Activated CD4-positive, alpha-beta T cell treated with anti-CD3 and anti-CD28 coated beads for 36 hours (primary cell): ENCODE measurements at places on chromosomes 7 and 10. TPM values are rescaled to one million over a fixed set of nuclear protein-coding genes. Genes with fewer than 3 reads are reported as not detected.

- H3K4me3 ChIP-seq = no peak overlapping the region
- H3K27me3 ChIP-seq = no peaks in the 10 kb centered on the region
- no peaks in the 10 kb centered on the region for H3K4me1 ChIP-seq
- DNase-seq = no peak
- no peak overlapping the region for H3K27ac ChIP-seq
Measured at GRCh38 chr7:16350634-16351033, 70.7 kb downstream of the CRPPA start.

DNA sequence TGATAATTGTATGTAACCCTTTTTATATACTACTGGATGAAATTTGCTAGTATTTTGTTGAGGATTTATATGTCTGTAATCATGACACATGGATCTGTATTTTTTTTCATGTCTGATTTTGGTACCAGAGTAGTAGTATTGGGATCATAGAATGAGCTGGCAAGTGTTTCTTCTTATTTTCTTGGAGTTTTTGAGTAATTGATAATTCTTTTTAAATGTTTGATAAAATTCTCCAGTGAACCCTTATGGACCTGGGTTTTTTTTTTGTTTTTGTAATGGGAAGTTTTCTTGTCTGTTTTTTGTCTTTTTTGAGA, 28.4 kb downstream of the ZNF33A start:
- H3K4me3 ChIP-seq = no peak overlapping the region
- DNase-seq = no peak
- H3K36me3 ChIP-seq = peaks cover 75% of the 10 kb centered on the region
- H3K27ac ChIP-seq = peak overlapping the region; percentile 86
- H3K4me1 ChIP-seq = peaks cover 34% of the 10 kb centered on the region

Gene TMEM139
- total RNA-seq = 1.2 TPM

DNA sequence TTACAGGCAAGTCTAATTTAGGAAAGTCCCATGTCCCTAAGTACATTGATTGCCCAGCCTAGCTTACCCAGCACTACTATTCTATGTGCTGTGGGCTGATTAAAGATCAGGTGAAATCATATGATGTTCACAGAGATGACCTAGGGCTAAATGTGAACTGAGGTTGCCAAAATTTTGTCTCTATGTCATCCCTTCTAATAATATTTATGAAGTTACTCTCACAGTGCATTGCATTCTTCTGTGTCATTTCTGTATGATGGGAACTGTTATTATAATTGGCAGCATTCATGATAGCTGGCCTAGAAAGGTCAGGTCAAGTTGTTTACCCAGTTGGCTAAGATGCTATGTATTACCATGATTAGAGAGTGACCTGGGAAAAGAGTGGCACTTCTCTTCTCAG, 2.8 kb upstream of the PDK4 start:
- H3K4me3 ChIP-seq = no peak overlapping the region
- no peaks in the 10 kb centered on the region for H3K4me1 ChIP-seq
- H3K27ac ChIP-seq = no peak overlapping the region
- DNase-seq = no peak
- no peaks in the 10 kb centered on the region for H3K36me3 ChIP-seq
- H3K27me3 ChIP-seq = peaks cover 22% of the 10 kb centered on the region

Gene PHYH
- total RNA-seq = 12.8 TPM

- H3K27me3 ChIP-seq = peaks cover 12% of the 10 kb centered on the region
- no peak overlapping the region for H3K27ac ChIP-seq
- H3K4me3 ChIP-seq = no peak overlapping the region
- no peak for DNase-seq
Measured at GRCh38 chr10:123519861-123520260, 146.3 kb upstream of the GPR26 start.

Gene ARHGEF35
- total RNA-seq = 6.3 TPM

DNA sequence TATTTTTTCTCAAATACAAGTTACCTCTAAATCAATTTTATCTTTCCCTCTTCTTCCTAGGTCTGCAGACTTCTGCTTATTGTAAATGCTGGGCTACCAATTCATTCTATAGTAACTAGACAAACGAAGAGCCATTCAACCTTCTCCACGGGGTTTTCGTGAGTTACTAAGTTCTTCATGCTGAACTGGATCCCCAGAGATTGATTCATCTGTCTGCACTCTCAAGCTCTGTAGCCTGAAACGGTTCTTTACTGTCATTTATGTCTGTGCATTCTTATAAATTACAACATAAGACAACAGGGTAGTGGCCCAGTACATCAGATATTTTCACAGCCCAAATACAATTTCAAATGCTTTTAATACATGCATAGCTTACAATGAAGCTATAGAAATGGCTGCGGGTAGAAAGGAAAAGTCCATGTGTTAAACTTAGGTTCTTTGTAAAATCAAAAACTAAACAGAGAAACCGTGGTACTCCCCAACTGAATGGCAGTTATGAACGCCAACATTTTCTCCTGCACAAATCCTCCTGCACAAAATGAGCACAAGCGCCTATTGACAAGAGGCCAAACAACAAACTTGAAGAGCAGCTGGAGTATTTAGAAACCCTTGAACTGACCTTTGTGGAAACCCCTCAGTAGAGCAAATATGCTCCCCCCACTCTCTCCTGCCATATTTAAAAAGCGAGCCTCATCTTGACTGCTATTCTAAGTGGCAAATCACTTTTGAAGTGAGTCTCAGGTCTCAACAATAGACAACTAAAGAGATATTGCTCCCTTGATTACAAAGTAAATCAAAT, 20.7 kb downstream of the LAMB1 start:
- no peak overlapping the region for H3K27ac ChIP-seq
- no peak overlapping the region for H3K4me3 ChIP-seq
